ENCODE measurements at places on chromosomes 12 and 14.
A peak's percentile ranks its signal among the peaks of the same experiment; 100 is the strongest.

DNA sequence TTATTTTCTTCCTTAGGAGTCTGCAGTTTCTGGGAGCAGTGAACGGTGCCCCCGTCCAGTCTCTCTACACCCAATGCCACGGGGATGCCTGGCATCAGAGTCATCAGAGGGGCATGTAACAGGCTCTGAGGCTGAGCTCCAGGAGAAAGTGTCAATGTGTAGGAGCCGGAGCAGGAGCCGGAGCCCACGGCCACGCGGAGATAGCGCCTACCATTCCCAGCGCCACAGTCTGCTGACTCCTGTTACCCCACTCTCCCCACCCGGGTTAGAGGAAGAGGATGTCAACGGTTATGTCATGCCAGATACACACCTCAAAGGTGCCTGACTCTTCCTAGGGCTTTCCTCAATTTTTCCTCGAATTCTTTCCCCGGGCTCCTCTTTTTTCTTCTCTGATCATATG lies 3.3 kb upstream of the PA2G4 start:
- no peak for DNase-seq

DNA sequence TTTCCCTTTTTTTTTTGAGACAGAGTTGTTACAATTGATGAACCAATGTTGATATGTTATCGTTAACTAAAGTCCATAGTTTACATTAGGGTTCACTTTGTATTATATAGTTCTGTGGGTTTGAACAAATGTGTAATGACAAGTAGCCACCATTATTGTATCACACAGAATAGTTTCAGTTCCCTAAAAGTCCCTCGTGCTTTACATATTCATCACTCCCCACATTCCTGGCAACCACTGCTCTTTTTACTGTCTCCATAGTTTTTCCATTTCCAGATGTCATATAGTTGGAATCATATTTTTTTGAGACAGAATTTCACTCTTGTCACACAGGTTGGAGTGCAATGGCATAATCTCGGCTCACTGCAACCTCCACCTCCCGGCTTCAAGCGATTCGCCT lies 12.5 kb downstream of the HSD17B6 start:
- DNase-seq, result no peak

- no peak for DNase-seq
Observed at GRCh38 chr12:96989916-96990315, 82.9 kb downstream of the NEDD1 start.

- peak; percentile 55 for DNase-seq
Observed at GRCh38 chr12:52119398-52120254, 40.1 kb downstream of the SMIM41 start.

Data from GM03348 (cell line).